ENCODE measurements at places on chromosomes 11 and 22. TPM values are rescaled to one million over a fixed set of nuclear protein-coding genes. Genes with fewer than 3 reads are reported as not detected.

GRCh38 chr11:117603932-117604331, 193.1 kb downstream of the DSCAML1 start:
- no peaks in the 10 kb centered on the region for H3K4me1 ChIP-seq
- H3K36me3 ChIP-seq, result no peaks in the 10 kb centered on the region
- no peak for DNase-seq
- no peak overlapping the region for H3K4me3 ChIP-seq
- no peak overlapping the region for H3K27ac ChIP-seq

DNA sequence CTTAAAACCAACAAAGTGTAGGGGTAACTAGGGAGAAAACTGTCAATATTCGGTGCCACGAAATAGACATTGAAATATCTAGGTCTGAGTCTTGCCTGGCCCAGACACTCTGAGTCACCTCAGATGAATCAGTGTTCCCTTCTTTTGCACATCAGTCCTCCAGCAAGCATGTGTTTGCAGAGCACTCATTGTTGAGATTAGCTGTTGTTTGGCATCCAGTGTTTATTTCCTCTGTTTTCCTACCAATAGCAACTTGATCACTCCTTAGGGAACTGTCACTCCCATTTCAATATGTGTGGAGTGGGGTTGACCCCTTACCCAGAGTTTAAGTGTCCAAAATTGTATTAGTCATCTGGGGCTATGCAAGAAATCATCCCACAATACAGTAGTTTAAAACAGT, 4.7 kb upstream of the ASCC2 start:
- H3K27ac ChIP-seq, result no peak overlapping the region
- no peaks in the 10 kb centered on the region for H3K36me3 ChIP-seq
- DNase-seq, result no peak
- H3K27me3 ChIP-seq, result no peaks in the 10 kb centered on the region
- H3K4me1 ChIP-seq, result no peaks in the 10 kb centered on the region

DNA sequence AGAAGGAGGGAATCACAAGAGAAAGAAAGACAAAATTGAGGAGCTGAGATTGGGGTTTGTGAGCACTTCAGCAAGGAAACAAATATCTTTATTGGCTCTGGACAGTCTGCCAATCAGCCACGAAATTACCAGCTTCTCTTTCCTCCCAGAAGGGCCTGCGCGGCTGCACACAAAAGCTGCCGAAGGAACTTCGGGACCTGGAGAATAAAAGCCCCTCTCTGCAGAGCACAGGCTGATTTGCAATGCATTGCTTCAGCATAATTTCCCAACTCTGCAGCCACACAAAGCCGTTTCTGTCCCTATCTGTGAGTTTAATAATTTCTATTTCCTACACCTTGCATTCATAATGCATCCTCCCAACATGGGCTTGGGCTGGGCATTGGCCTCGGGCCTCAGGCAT, 522.6 kb downstream of the BUD13 start:
- H3K27ac ChIP-seq, result no peak overlapping the region
- no peaks in the 10 kb centered on the region for H3K4me1 ChIP-seq
- H3K36me3 ChIP-seq, result no peaks in the 10 kb centered on the region
- no peaks in the 10 kb centered on the region for H3K27me3 ChIP-seq

HNRNPUL2 gene
- total RNA-seq, result 22.3 TPM

GRCh38 chr11:127972816-127973215, 614.5 kb downstream of the ETS1 start:
- H3K27me3 ChIP-seq, result no peaks in the 10 kb centered on the region
- no peaks in the 10 kb centered on the region for H3K36me3 ChIP-seq
- H3K4me1 ChIP-seq, result no peaks in the 10 kb centered on the region
- H3K27ac ChIP-seq, result no peak overlapping the region

GRCh38 chr11:85355921-85356320, 271.2 kb downstream of the DLG2 start:
- H3K36me3 ChIP-seq, result no peaks in the 10 kb centered on the region
- H3K4me1 ChIP-seq, result no peaks in the 10 kb centered on the region
- H3K4me3 ChIP-seq, result no peak overlapping the region
- no peak overlapping the region for H3K27ac ChIP-seq
- H3K27me3 ChIP-seq, result no peaks in the 10 kb centered on the region
- DNase-seq, result no peak

Data from breast epithelium (tissue), 4 donors.